Hematopoietic multipotent progenitor cell treated with erythropoietin and hydrocortisone succinate and interleukin-3 and kit ligand, for 6 days (in vitro differentiated cells): ENCODE measurements at places on chromosomes 1 and 21.

- DNase-seq = peak; percentile 26
Measured at GRCh38 chr1:108045460-108045859, 80.5 kb upstream of the VAV3 start.

GRCh38 chr1:44581205-44581604 is 93.1 kb downstream of the TMEM53 start:
- no peak for DNase-seq

DNA sequence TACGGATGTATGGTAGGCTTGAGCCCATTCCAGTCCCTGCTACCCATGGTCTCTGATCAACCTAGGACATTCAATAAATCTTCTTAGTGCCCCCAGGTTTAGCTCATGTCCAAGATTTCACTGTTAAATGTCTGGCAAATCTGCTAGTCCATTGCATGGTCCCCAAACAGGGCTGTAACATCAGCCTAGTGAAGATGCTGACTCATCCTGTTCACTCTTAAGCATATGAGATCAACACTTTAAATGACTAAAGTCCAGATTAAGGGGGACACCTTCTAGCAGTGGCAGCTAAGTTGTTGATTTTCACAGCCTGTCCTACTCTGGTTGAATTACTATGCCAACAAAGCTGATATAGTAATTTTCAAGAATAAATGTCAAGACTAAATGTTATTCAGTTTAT is 46.5 kb upstream of the NUF2 start:
- DNase-seq = peak; percentile 17

DNA sequence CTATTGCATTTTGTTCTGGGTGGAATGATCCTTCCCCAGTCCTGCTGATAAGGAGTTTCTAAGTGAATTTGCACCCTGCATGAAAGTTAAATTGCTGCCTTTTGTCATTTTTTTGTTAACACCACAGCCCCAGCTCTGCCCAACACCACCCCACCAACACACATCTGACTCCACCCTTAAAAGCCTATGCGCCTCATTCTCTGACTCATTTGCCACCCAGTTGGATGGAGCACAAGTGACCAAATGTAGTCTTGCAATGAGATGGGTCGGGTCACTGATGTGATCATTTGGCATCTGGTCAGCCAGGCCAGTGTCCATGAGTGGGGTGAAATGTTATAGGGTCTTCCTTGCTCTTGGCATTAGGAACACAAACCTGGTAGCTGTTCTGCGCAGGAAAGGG is 256.8 kb downstream of the KAZN start:
- no peak for DNase-seq

GRCh38 chr1:116870300-116870699 is 39.4 kb upstream of the PTGFRN start:
- DNase-seq = no peak

GRCh38 chr21:14838400-14838799 is 226.4 kb downstream of the NRIP1 start:
- no peak for DNase-seq

DNA sequence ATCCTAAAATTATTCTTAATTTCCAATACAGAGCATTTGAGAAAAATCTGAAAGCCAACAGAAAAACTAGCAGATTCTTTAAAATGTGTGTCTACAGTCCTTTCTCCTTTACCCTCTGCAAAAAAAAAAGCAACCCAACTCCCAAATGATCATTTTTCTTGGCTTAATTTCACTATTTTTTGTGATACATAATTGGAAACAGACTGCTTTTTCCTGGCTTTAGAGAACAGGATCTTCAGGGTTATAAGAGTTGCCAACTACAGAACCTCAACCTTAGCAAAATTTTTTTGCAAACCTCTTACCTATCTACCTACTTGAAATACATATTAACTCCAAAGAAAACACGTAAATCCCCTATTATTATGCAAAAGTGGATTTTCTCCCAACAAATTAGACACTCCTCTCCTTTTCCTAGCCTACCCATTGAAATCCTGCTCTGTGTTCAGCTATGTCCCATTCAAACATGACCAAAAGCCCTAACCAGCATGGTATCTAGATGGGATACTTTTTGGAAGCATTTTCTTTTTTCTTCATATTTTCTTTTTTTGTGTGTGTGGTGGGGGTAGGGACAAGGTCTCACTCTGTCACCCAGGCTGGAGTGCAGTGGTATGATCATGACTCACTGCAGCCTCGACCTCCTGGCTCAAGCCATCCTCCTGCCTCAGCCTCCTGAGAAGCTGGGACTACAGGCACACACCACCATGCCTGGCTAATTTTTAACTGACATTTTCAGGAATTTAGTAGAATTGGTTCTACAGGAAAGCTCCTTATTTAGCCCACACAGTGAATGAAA is 9.0 kb downstream of the TGFBR3 start:
- DNase-seq = no peak

DNA sequence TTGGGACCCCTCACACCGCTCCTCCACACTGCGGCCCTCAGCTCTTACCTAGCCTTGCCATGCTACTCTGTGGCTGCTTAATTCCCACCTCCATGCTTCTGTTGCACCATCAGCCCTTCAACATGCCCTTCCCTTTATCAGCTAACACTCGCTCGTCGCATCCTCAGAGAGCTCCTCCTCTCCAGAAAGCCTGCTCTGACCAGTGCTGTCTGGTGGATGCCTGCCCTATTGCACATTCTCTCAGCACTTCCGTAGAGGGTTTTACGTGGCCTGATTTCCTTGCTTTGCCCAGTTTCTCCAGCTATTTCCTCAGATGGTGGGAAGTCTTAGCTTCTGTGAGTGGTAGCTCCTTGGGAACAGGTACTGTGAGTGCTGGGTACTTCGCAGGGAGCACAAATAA is 10.3 kb upstream of the LAD1 start:
- DNase-seq = no peak

GRCh38 chr1:54546651-54547401 is 1.2 kb upstream of the ACOT11 start:
- DNase-seq = peak; percentile 92

DNA sequence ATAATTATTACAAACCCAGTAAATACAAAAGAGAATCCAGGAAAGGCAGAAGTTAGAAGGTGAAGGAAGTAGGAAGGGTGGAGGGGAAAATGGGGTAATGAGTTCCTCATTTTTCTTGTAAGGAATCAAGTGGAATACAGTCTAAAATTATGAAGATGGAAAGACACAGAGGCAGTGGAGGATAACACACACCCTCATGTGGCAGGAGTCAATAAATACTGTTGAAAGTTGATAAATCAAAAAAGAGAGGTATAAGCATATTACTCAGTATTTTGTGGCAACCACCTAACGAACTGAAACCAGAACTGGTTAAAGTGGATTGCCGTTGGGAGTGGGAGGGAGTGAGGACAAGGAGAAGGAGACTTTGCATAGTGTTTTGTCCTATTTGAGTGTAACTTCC is 78.6 kb upstream of the SLC44A3 start:
- DNase-seq = peak; percentile 31

DNA sequence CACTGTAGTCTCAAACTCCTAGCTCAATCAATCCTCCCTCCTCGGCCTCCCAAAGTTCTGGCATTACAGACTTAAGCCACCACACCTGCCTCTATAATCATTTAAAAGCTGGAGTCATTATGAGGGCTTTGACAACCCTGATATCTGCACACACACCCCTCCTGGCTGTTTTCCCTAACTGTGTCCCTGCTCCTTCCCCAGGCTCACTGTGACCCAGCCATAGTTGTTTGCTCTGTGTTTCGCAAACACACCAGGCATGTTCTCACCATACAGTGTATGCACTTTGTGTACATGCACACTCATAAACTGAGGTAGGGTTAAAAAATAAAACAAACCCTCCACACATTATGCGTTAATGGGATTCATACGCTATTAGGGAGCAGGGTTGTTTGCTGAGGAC is 21.8 kb upstream of the IL20 start:
- no peak for DNase-seq
